ENCODE measurements at places on chromosomes 3 and 15. TPM values are rescaled to one million over a fixed set of nuclear protein-coding genes. Genes with fewer than 3 reads are reported as not detected.

- H3K27ac ChIP-seq, result no peak overlapping the region
- H3K4me3 ChIP-seq, result no peak overlapping the region
- H3K27me3 ChIP-seq, result no peaks in the 10 kb centered on the region
- no peaks in the 10 kb centered on the region for H3K36me3 ChIP-seq
Observed at GRCh38 chr3:117144853-117145252, 435.3 kb downstream of the TUSC7 start.

DNA sequence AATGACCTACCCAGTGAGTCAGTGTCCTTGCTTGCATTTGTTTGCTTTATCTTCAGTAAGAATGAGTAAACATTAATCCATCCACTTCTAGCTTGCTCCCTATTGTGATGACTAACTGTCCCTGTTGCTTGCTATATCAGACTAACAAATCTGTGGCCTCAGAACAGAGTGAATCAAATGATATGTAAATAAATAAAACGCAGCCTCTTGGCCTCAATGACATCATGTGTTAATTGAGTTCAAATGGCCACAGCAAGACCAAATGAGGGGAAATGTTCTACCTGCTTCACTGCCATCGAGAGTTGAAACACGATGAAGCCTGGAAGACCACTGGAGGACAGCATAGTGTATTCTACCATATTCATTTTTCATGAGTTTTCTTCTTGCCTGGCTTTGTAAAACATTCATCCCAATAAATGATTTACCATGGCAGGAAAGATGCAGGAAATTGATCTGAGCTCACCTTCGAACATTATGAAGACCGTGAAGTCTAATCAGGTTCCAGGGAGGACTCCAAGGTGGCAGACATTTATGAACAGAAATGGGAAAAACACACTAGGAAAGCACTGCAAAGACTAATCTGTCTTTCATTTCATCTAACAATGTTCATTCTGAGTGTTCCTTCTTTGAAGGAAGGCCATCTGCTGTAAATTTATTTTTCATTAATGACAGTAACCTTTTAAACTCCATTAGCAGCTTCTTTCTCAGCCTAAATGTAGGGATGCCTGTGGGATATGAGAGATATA is 1144.5 kb downstream of the TUSC7 start:
- no peak overlapping the region for H3K27ac ChIP-seq
- no peaks in the 10 kb centered on the region for H3K4me1 ChIP-seq
- no peak overlapping the region for H3K4me3 ChIP-seq
- H3K27me3 ChIP-seq, result no peaks in the 10 kb centered on the region
- no peaks in the 10 kb centered on the region for H3K36me3 ChIP-seq
- no peak for DNase-seq

CIB2 gene
- 0.55 TPM for total RNA-seq

DNA sequence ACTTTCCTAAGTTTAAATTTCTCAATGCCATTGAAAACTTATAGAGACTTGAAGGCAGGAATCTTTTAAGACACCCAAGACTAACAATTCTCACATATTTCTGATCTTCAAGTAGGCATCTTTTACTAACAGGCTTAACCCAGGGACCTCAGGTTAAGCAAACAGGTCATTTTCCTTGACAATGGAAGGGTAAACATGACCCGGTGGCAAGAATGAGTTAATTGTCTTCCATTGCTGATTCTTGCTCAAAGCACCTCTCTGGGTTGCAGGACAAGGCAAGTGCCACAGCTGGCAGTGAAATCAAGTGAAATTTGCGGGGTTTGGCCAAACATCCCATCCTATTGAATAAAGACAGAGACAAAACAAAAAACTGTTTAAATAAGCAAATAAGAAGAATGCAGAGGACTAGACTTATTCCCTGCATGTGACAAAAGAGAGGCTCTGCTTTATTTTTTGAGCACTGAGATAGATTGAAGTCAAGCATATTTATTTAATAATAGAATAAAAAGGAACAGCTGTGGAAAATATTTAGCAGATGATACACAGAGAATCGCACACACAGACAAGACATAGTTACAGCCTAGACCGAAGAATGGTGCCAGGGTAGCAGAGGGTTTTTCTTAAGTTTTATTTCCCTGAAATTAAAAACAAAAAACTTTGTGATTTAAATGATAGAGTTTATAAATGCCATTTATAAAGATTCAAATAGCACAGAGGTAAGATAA is 56.0 kb upstream of the MITF start:
- H3K4me1 ChIP-seq, result no peaks in the 10 kb centered on the region
- H3K4me3 ChIP-seq, result no peak overlapping the region
- no peak overlapping the region for H3K27ac ChIP-seq
- DNase-seq, result no peak
- no peaks in the 10 kb centered on the region for H3K27me3 ChIP-seq

GRCh38 chr15:56245871-56246814 is 2.5 kb upstream of the RFX7 start:
- peak; percentile 89 for DNase-seq
- peak overlapping the region; percentile 96 for H3K27ac ChIP-seq
- H3K4me3 ChIP-seq, result peak overlapping the region; percentile 88
- H3K27me3 ChIP-seq, result peaks cover 3% of the 10 kb centered on the region
- no peaks in the 10 kb centered on the region for H3K36me3 ChIP-seq

DNA sequence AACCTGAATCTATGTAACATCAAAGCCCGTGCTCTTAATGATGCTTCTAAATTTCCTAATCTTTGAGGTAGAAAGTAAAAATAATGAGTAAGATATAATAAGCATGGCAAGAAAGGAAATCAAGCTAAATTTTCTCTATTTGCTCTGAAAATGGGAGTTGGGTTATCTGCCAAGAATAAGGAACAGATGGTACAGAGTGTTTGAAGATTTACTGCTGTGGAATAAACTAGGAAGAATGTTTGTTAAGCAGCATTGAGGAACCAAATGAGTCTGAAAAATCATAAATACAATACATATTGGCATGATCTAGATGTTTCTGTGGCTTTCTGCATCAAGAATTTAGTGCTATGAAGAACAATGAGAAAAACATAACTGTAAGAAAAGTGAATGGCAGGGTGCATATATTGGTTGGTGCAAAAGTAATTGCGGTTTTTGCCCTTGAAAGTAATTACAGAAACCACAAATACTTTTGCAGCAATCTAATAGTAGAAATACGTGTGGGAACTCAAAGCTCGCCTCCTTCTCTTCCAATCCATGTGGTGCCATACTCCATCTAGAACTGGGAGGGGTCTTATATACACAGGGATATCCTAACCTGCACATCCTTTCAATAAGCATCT is 87.6 kb downstream of the SUCNR1 start:
- H3K4me1 ChIP-seq, result no peaks in the 10 kb centered on the region
- peaks cover 3% of the 10 kb centered on the region for H3K27me3 ChIP-seq
- H3K27ac ChIP-seq, result no peak overlapping the region
- no peak for DNase-seq

MOBP gene
- total RNA-seq, result not detected

TM6SF1 gene
- 9.4 TPM for total RNA-seq

- H3K4me3 ChIP-seq, result no peak overlapping the region
- H3K36me3 ChIP-seq, result no peaks in the 10 kb centered on the region
Observed at GRCh38 chr3:181497358-181497757, 214.4 kb upstream of the SOX2 start.

DNA sequence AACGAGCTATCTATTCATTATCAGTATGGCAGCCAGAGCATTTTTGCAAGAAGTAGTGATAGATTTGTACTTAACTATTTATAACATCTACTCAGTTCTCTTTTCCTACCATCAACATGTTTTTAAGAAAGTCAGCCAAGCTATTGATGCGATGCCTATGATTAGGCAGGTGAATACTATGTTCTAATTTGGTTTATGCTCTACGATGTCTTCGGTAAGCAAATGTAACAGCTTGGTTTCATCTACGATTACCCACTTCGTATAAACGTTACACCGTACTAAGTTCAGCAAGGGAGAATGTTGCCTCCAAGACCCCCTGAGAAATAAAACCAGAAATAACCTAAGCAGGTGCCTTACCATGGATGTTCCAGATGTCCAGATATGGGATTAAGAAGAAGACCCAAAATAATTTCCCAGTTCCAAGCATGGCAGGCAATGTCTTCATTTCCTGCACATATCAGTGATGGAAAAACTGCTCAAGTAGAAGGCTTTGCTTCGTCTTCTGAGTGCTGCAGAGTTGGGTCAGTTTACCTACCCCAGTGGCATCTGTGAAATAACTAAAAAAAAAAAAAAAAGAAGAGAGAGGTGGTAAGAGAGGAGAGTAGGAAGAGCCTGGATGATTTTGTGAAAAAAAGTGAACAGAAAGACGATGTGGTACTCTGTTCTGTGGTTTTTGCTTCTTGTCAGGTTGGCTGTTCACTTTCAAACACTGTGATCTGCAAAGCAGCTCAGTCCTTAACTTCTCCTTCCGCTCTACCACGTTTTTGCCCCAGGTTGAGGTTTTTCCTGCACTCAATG is at the start of gene BTLA:
Gene BTLA, minus strand, starts transcription at position 559 of the 798 bp plus-strand sequence. Its CDS starts 114 bp downstream, at position 445.
- no peaks in the 10 kb centered on the region for H3K27me3 ChIP-seq
- DNase-seq, result peak; percentile 54
- H3K36me3 ChIP-seq, result peaks cover 43% of the 10 kb centered on the region

DNA sequence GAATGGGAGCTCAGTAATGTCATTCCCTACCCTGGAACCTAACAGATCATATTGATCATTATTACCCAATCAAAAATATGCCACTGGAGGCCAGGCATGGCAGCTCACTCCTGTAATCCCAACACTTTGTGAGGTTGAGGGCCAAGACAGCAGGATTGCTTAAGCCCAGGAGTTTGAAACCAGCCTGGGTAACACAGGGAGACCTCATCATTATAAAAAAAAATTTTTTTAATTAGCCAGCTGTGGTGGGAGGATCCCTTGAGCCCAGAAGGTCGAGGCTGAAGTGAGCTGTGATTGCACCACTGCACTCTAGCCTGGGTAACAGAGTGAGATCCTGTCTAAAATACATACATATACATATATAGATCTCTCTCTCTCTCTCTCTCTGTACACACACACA is 10.2 kb downstream of the IGDCC4 start:
- no peak overlapping the region for H3K27ac ChIP-seq
- H3K4me3 ChIP-seq, result no peak overlapping the region
- H3K4me1 ChIP-seq, result peaks cover 3% of the 10 kb centered on the region

ITIH1 gene
- not detected for total RNA-seq

All from activated CD4-positive, alpha-beta T cell treated with anti-CD3 and anti-CD28 coated beads, Interleukin-2, amount 10 ng/mL, durations not matched to agents 7 days and 5 days (primary cell).